ENCODE measurements at places on chromosomes 4 and X.

DNA sequence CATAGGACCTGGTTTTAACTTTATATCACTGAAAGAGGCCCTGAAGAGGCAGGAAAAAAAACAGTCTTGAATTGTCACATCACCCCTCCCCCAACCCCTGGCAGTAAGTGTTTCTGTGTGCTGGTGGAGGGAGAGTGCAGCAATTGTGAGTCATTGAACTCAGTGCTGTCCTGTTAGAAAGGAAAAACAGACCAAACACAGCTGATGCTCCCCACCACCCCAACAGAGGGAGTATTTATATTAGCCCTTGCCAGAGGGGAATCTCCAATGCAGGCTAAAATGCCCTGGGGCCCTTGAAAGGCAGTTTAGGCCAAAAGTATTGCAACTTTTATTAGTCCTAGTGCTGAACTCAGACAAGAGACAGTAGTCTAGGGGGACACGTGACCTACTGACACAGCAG lies 197.8 kb upstream of the AGTR2 start:
- DNase-seq: no peak

DNA sequence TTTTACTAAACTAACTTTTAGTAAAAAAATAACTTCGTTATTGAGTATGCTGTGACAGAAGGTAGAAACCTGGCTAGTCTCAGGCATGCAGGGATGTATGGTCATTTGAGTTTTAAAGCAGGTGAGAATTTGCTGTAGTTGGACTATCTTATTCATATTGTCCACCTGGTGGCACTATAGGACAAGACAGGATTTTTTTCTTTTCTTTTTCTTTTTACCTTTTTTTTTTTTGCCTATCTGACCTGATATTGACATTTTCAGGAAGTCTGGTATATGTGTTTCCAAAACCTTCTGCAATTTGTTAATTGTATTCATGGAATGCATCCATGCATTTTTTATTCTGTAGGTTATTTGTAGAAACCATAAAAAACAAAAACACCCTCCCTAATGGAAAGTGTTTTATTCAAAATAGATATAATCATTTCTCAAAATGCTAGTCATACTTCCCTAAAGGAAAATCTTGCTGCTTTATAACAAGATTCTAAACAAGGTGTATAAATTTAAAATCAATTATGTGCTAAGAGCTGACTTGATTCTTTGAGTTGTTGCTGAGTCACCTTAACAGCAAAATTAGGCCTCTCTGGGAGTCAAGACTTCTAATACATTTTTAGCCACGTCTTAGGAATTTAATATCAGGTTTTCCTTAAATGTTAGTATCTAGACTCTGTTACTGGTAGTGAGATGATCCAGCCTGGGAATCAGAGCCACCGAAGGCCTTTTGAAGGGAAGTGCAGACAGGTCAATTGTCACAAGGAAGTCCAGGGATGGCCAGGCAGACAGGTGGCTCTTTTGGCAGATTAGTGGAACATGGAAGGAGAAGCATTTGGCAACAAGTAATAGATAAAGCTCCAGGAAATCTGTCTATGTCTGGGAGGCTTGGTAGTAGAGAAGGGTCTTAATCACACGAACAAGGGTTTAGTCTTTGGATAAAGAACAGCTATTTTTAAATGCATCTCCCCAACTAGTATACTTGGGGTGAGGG lies 201.3 kb upstream of the GNPDA2 start:
- DNase-seq: no peak

- DNase-seq: no peak
Measured at GRCh38 chrX:126272795-126273497, 106.9 kb upstream of the DCAF12L2 start.

GRCh38 chrX:43530837-43531236 lies 125.3 kb upstream of the MAOA start:
- no peak for DNase-seq

GRCh38 chrX:13837290-13837745 lies 20.4 kb upstream of the GPM6B start:
- DNase-seq: no peak

DNA sequence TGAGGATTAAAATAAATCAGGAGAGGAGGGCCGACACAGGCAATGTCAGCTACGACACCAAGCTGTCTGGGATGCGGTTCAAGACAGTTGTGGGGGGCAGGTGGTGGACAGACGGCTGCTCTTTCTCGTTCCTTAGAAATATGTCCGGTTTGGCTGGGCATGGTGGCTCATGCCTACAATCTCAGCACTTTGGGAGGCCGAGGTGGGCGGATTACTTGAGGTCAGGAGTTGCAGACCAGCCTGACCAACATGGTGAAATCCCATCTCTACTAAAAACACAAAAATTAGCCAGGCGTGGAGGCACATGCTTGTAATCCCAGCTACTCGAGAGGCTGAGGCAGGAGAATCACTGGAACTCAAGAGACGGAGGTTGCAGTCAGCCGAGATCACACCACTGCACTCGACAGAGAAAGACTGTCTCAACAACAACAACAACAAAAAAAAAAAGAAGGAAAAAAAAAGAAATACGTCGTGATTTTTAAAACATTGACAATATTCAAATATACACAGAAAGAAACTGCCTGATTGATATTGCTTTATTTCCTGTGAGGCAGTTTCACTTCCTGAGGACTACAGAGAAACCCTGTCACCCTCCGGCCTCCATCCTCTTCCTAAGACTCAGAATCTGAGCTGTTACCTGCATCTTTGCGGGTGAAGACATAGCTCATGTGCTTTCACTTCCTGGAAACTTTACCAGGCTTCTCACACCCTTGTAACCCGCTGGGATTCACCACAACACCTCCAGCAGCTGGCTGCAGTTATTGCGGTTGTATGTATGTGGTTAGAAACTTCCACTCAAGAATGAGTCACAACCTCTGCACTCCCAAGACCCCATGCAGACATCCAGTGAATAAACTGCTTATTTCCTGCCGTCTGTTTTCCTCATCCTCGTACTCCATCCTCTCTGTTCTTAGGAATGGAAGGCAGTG lies 63.8 kb upstream of the STS start:
- DNase-seq: peak; percentile 54

- DNase-seq: no peak
Measured at GRCh38 chrX:95063554-95063953, 1389.5 kb downstream of the FAM133A start.
